Prostate gland (tissue), 2 donors: ENCODE measurements at places on chromosomes 12 and 14. TPM values are rescaled to one million over a fixed set of nuclear protein-coding genes. Genes with fewer than 3 reads are reported as not detected.

DNA sequence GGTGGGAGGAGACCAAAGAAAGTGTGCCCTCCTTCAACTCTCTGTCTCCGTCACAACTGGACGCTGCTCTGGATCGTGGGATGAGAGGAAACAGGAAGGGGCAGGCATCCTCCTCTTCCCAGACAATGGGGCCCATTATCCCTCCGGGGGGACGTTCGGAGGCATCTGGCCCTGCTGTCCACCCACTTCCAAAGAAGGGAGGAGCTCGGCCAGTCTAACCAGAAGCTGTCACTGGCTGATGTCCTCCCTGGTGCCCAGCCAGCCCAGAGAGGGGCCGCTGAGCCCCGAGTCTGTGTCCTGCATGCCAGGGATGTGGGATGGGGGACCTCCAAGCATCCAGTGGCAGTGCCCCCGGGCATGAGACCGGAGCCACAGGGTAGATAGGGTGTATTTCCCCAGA is 39.8 kb upstream of the MEG3 start:
- no peak overlapping the region for H3K4me3 ChIP-seq
- no peak for DNase-seq
- no peak overlapping the region for H3K27ac ChIP-seq
- H3K27me3 ChIP-seq, result no peaks in the 10 kb centered on the region
- H3K36me3 ChIP-seq, result no peaks in the 10 kb centered on the region
- no peaks in the 10 kb centered on the region for H3K4me1 ChIP-seq

Gene CATSPERB
- 2.3 TPM for total RNA-seq

- no peaks in the 10 kb centered on the region for H3K27me3 ChIP-seq
- H3K4me3 ChIP-seq, result no peak overlapping the region
- no peak for DNase-seq
Measured at GRCh38 chr14:24072881-24073877, 1.8 kb downstream of the CPNE6 start.

Gene CARMIL3
- 3.9 TPM for total RNA-seq

DNA sequence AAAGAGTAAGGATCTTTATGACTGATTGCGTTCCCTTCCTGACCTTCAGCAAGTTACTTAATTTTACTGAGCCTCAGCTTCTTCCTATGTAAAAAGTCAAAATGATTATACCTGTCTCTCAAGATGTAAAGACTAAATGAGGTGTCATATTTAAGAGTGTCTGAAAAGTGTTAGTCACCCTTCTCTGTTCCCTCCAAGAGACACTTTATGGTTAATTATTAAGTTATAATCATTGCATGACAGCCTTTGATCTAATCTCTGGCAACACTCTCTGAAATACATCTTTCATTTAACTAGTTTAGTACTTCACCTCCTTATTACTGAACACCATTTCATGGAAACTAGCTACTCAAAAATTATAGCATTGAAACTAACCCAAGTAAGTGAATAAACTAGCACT is 54.8 kb downstream of the BMAL2 start:
- no peak overlapping the region for H3K4me3 ChIP-seq
- no peaks in the 10 kb centered on the region for H3K4me1 ChIP-seq
- H3K27ac ChIP-seq, result no peak overlapping the region
- no peaks in the 10 kb centered on the region for H3K27me3 ChIP-seq
- no peaks in the 10 kb centered on the region for H3K36me3 ChIP-seq
- DNase-seq, result no peak

Gene KCNH5
- 0.09 TPM for total RNA-seq

Gene KRT85
- total RNA-seq, result not detected

Gene ABCD2
- not detected for total RNA-seq

GRCh38 chr14:52551205-52551604 is 1.1 kb downstream of the TXNDC16 start:
- peak overlapping the region; percentile 95 for H3K27ac ChIP-seq
- no peaks in the 10 kb centered on the region for H3K27me3 ChIP-seq
- no peak for DNase-seq
- peaks cover 3% of the 10 kb centered on the region for H3K4me1 ChIP-seq

GRCh38 chr14:75911883-75912282 is 69.9 kb downstream of the TGFB3 start:
- H3K4me1 ChIP-seq, result no peaks in the 10 kb centered on the region
- no peak overlapping the region for H3K27ac ChIP-seq
- no peaks in the 10 kb centered on the region for H3K36me3 ChIP-seq
- DNase-seq, result no peak
- H3K27me3 ChIP-seq, result no peaks in the 10 kb centered on the region

- H3K27me3 ChIP-seq, result no peaks in the 10 kb centered on the region
- H3K4me1 ChIP-seq, result no peaks in the 10 kb centered on the region
- H3K4me3 ChIP-seq, result no peak overlapping the region
- no peaks in the 10 kb centered on the region for H3K36me3 ChIP-seq
- DNase-seq, result no peak
Measured at GRCh38 chr14:63701606-63702299, 26.1 kb downstream of the SGPP1 start.

Gene APOF
- 1.1 TPM for total RNA-seq

DNA sequence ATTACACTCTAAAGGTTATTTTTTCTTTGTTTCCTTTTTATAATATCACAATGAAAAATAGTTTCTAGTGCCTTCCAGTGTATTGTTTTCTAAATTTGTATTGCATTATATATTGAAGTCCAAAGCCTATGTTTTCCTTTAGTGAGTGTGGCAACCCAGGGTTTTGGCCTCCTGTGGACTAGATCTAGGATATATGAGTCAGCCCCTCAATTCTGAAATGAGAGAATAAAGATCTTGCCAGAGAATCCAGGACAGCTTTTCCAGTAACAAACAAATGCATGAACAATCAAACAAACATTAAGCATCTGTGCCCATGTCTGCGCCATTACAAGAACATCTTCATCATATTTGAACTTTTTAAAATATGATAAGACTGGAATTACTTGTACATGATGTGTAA is 70.7 kb upstream of the SSTR1 start:
- DNase-seq, result no peak
- no peaks in the 10 kb centered on the region for H3K4me1 ChIP-seq
- no peaks in the 10 kb centered on the region for H3K27me3 ChIP-seq
- no peak overlapping the region for H3K4me3 ChIP-seq
- H3K36me3 ChIP-seq, result no peaks in the 10 kb centered on the region

DNA sequence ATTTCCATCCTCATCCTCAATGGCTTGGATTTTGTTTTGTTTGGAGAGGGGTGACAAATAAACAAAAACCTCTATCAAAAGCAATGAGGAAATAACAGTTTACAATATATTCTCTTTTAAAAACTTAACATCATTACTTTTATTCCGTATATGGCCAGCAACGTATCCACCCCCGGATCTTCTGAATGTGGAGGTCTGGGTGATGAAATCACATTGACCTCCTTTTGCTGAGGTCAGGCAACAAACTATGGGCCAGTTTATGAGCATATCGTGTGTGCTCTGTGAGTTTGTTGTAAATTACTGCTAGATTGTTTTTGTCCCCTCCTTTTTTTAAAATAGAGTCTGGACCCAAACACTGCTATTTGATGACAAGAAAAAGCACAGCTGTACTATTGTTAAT is 178.1 kb downstream of the BCAT1 start:
- H3K4me1 ChIP-seq, result no peaks in the 10 kb centered on the region
- no peak for DNase-seq
- H3K27ac ChIP-seq, result no peak overlapping the region
- H3K27me3 ChIP-seq, result no peaks in the 10 kb centered on the region

GRCh38 chr14:20191396-20191795 is 700 bp downstream of the OR11G2 start:
- no peak for DNase-seq
- no peaks in the 10 kb centered on the region for H3K4me1 ChIP-seq
- no peak overlapping the region for H3K27ac ChIP-seq
- H3K4me3 ChIP-seq, result no peak overlapping the region
- H3K36me3 ChIP-seq, result no peaks in the 10 kb centered on the region

- H3K4me1 ChIP-seq, result no peaks in the 10 kb centered on the region
- no peak overlapping the region for H3K27ac ChIP-seq
- DNase-seq, result no peak
- no peaks in the 10 kb centered on the region for H3K36me3 ChIP-seq
Measured at GRCh38 chr14:73370561-73370960, 87.8 kb downstream of the NUMB start.

DNA sequence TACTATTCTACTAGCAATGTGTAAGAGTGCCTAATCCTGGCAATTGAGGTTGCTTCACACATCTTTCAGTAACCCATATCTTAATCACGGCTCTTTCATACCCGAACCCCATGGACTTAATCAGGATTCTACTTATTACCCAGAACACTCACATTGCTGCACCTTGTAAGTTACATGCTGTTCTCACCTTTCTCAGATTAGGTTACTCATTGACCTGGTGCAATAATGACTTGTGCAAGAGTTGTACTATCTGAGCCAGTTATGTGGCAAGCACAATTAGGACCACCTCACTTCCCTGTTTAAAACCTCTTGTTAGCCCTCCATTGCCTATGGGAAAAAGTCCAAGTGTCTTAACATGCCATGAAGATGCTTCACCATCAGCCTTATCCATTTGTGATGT is 306.7 kb upstream of the E2F7 start:
- no peak overlapping the region for H3K27ac ChIP-seq
- H3K27me3 ChIP-seq, result no peaks in the 10 kb centered on the region
- H3K4me3 ChIP-seq, result no peak overlapping the region
- H3K4me1 ChIP-seq, result no peaks in the 10 kb centered on the region

DNA sequence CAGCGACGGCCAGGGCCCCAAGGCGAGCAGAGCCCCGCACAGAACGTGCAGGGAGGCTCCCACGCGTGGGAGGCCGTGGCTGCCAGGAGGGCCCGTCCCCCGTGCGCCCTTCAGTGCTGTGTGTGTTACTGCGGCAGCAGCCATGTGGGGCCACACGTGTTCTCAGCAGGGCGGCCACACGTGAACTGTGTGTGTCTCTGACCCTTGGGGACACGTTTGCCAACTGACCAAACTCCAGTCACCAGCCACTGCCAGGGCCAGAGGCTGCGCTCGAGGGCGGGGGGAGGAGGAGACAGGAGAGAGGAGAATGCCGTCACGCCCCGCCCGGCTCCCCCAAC is 57.7 kb downstream of the GALNT9 start:
- H3K27ac ChIP-seq, result no peak overlapping the region
- H3K4me3 ChIP-seq, result no peak overlapping the region
- no peaks in the 10 kb centered on the region for H3K36me3 ChIP-seq
- no peaks in the 10 kb centered on the region for H3K4me1 ChIP-seq

GRCh38 chr14:28571636-28572035 is 195.0 kb upstream of the FOXG1 start:
- H3K4me1 ChIP-seq, result no peaks in the 10 kb centered on the region
- no peak overlapping the region for H3K4me3 ChIP-seq
- H3K36me3 ChIP-seq, result no peaks in the 10 kb centered on the region

Gene LRCOL1
- total RNA-seq, result 0.68 TPM
